ENCODE measurements at places on chromosomes 6 and 20. TPM values are rescaled to one million over a fixed set of nuclear protein-coding genes. Genes with fewer than 3 reads are reported as not detected.
A peak's percentile ranks its signal among the peaks of the same experiment; 100 is the strongest.

GRCh38 chr20:2255926-2256531 lies 39.8 kb upstream of the TGM3 start:
- DNase-seq, result no peak

DNA sequence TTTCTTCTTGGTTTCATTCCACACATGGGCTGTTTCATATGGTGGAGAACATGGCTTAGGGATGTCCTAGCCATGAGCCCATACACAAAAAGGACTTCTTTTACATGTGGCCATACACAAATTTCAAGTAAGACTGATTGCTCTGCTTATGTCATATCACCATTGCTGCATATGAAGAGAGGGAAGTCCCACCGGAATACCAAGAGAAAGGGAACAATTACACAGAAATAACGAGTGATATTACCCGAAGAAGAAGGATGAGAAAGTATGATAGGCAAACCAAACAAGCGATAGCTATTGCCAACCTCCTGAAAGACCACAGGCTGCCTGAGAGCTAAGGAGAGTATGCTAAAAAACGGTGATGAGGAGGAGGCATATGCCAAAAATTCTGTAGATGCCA lies 70.5 kb upstream of the TNFRSF21 start:
- no peak for DNase-seq

DNA sequence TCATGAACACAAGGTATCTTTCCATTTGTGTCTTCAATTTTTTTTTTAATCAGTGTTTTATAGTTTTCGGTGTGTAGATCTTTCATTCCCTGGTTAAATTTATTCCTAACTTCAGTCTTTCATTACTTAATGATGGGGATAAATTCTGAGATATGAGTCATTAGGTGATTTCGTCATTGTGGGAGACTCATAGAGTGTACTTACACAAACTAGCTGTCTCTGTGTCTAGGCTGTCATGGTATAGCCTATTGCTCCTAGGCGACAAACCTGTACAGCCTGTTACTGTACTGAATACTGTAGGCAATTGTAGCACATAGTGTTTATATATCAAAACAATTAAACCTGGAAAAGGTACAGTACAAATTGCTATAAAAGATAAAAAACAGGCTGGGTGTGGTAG lies 42.1 kb downstream of the SMAP1 start:
- DNase-seq, result peak; percentile 78

GRCh38 chr6:41723530-41724227 lies 11.7 kb downstream of the TFEB start:
- DNase-seq, result peak; percentile 74

- no peak for DNase-seq
These were observed 251.3 kb downstream of the ANKRD60 start for GRCh38 chr20:57977141-57977540.

ETV7 gene
- 0.87 TPM for total RNA-seq

GRCh38 chr20:51108638-51109363 lies 85.9 kb upstream of the KCNG1 start:
- no peak for DNase-seq

- no peak for DNase-seq
These were observed 1.9 kb downstream of the APOM start for GRCh38 chr6:31657406-31658157.

DNA sequence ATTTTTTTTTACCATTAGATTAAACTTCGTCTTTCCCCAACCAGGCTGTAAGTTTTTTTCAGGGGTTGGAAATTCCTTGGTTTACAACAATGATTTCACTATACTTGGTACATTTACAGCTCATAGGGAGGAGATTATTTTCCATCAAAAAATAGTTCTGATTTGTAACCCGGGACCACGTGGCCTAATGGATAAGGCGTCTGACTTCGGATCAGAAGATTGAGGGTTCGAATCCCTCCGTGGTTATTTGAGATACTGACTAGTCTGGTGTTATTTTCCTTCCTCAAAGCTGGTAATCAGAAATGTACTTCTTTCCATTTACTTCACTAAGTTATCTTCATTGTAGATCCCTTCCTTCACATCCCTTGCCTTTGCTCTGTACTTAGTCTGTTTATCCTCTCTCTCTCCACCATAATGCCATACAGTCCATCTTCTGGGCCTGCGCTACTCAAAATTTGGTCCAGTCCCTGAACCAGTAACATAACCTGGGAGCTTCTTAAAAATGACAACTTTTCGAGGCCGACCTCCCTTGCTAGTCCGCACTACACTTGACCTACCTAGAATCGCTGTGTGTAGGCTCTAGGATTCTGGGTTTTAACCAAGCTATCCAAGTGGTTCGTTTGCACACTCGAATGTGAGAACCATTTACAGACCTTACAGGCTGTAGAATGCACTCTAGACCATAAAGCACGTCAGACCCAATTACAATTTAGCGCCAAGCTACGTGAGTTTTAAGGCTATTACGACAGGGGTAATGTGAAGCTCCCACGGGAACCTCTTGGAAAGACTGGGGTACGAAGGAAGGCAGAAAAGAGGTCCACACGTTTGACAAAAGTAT lies 42.1 kb upstream of the BTN3A2 start:
- peak; percentile 86 for DNase-seq

DNA sequence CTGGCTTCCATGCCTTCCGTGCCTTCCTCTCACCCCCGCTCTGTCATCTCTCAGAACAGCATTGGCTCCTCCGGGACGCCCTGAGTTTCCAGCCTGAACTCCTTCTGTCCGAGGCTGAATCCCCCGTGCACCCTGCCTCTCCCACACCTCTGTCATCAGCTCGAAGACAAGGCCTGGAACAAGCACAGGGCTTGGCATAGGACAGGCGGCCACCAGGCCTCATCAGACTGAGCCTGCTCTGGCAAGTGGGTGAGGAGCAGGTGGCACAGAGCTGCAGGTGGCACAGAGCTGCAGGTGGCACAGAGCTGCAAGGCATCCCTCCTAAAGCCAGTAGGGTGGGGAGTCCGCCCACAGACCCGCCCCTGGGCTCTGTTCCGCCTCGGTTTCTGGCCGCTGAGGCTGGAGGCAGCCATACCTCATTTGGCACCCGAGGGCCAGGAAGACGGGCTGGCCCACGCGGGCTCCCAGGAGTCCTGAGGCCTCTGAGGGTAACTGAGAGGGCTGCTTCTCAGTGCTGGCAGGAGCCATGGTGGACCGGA lies 60.2 kb downstream of the EZR start:
- no peak for DNase-seq

MAS1 gene
- not detected for total RNA-seq

HLA-E gene
- total RNA-seq, result 170 TPM

DNA sequence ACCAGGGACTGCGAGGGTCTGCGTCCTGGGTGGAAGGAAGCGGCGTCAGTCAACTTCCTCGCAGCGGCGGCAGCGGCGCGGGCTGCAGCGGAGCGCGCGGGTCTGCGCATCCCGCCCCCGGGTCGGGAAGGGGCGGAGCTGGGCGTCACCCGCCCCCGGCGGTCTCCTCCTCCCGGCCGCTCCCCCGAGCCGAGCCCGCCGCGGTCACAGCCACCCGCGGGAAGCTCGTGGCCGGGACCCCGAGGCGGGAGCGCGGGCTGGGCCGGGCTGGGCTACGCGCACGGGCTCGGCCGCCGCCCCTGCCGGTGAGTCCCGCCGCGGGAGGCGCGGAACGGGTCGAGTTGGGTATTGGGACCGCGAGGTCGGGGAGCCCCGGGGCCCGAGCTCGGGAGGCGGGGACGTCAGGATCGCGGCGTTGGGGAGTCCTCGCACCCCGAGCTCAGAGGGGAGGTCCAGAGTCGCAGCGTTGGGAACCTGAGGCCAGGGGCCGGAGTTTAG lies at the start of gene PAQR8:
TSS of gene PAQR8 (plus strand) at position 207 of the 498 bp plus-strand sequence. CDS start 41,063 bp downstream, outside the sequence.
- peak; percentile 13 for DNase-seq

GRCh38 chr20:2213401-2213800 lies 82.4 kb upstream of the TGM3 start:
- DNase-seq, result no peak

DNA sequence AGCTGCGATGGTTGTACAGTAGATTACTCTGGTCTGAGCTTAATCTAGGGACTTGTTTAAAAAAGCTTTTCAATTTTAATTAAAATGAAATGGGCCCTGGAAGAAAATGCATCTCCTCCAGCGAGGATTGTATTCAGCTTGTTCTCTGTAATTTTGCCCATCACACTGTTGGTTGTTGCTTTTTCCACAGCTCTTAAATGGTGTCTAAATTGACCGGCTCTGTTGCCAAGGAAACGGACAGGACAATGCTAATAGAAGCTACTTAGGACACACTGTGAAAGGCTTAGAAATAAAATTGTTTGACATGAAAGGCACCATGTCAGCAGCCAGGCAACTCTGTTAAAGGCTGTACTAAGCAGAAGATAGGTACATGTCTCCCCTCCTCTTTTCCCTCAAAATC lies 116.7 kb upstream of the NRSN1 start:
- DNase-seq, result no peak

SPATA25 gene
- 0.85 TPM for total RNA-seq

- DNase-seq, result peak; percentile 89
These were observed 182.2 kb upstream of the STXBP5 start for GRCh38 chr6:147022041-147022440.

DNA sequence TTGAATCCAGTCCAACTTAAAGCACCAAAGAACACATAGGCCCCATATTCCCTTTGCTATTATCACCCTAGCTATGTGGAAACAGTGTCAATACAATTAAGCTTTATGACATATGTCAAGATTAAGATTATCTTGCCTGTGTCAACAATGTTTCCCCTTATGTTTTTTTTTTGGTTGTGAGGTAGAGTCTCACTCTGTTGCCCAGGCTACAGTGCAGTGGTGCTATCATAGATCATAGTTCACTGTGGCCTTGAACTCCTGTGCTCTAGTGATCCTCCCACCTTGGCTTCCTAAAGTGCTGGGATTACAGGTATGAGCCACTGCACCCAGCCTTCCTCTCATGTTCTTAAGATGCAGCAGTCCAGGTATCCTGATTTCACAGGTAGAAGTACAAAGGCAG lies 17.8 kb downstream of the AFG1L start:
- DNase-seq, result no peak

TINAG gene
- 16.5 TPM for total RNA-seq

GRCh38 chr20:51118985-51119527 lies 96.1 kb upstream of the KCNG1 start:
- no peak for DNase-seq
